Uterine smooth muscle cell (primary cell): ENCODE measurements at places on chromosomes 13 and 19. TPM values are rescaled to one million over a fixed set of nuclear protein-coding genes. Genes with fewer than 3 reads are reported as not detected.

TIMM50 gene
- total RNA-seq: 57.5 and 84.0 TPM in 2 replicates

TTC9B gene
- total RNA-seq: not detected in 2 replicates

IGFL4 gene
- total RNA-seq: under 0.01 TPM in 1 of 2 replicates, not detected in the other

CGB7 gene
- 0.22 and 0.37 TPM in 2 replicates for total RNA-seq

SMIM44 gene
- total RNA-seq: not detected in 2 replicates

CCDC169 gene
- total RNA-seq: 4.5 and 4.9 TPM in 2 replicates

FCGBP gene
- total RNA-seq: 0.11 and 2.1 TPM in 2 replicates

IGFL2 gene
- total RNA-seq: not detected in 2 replicates

SIGLEC12 gene
- not detected in 2 replicates for total RNA-seq

RNF225 gene
- 0.37 TPM in 1 of 2 replicates, not detected in the other for total RNA-seq

KLK1 gene
- not detected in 2 replicates for total RNA-seq

OR7C1 gene
- not detected in 2 replicates for total RNA-seq

MRPL34 gene
- 33.4 and 35.2 TPM in 2 replicates for total RNA-seq

ATP12A gene
- total RNA-seq: not detected in 2 replicates

RASGRP4 gene
- total RNA-seq: not detected in 2 replicates
